Kidney glomerular epithelial cell (primary cell): ENCODE measurements at places on chromosomes 6 and 20.

DNA sequence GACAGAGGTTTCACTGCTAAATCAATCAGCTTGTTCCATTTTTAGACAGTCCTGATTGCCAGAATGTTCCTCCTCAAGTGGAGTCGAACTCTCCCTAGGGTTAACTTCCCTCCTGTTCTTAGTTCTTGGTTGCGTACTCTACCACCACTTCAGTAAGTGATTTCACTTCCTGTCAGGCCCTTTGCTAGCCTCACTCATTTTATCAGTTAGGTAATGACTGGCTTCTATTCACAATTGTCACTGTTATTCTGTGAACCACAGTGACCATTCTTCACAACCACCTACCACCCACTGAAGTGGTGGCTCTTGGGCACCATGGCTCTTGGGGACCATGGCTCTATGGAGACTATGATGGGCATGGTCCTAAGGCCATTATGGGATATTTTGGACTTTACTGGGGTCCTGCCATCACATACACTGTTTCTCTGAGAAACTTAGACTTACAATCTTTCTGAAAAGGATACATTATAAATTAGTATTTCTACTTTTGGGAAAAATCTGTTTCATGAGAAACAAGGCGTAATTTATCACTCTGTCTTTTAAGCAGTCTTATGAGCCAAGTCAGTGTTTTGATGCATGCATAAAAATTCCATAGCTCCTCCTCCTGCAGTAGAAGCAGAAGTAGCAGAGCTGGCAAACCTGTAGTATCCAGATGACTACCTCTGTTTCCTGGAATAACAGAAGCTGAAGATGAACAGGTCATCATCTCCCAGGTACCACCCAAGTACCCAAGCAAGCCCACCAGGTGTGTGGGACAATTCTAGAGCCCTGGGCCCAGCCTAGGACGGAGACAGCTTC is 66.3 kb downstream of the ATXN1 start:
- DNase-seq, result no peak

DNA sequence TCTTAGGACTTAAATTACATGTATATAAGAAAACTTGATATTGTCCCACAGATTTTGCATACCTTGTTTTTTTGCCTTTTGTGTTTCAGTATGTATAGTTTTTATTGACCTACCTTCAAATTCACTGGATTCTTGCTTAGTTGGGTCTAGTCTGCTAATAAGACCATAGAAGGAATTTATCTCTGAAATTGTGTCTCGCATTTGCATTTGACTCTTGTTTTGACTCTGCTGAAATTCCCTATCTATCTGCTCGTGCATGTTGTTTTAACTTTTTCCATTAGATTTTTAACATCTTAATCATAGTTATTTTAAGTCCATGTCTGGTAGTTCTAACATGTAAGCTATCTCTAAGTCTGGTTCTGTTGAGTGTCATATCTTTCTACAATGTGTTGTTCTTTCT is 163.9 kb downstream of the SCP2D1 start:
- no peak for DNase-seq

DNA sequence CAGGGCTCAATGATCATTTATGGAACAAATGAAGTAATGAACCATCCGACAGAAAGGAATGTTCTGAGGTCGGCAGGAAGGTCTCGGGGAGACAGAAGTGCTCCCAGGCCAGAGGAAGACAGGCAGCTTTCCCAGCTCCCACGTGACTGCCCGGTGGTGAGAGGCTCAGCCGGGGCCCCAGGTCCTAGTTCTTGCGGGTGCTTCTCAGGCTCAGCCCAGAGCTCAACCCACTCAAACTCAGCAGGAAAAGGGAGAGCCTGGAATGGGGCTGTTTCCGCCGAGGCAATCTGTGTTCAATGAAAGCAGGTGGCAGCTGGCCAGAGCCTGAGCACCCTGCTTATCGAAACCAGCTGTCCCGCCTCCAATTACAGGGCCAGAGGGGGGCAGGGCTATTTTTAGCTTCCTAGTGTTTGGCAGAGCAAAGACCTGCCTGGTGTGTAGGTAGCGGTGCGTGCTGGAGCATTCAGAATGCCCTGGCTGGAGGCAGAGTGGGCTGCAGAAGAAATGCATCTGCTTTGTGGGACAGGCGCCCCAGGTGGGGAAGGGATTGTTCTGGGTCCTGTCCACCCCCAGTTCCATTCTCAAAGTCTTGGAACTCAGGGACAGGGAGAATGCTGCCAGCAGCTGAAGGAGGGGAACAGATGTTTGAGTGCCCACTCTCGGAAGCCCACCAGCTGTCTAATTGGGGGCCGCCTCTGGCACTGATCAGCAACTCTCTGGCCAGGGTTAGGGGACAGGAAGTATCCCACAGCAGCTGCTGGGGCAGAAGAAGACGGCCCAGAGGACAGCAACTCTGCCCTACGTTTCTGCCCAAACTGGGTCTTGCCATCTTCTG is 145.1 kb downstream of the PREX1 start:
- DNase-seq, result no peak

DNA sequence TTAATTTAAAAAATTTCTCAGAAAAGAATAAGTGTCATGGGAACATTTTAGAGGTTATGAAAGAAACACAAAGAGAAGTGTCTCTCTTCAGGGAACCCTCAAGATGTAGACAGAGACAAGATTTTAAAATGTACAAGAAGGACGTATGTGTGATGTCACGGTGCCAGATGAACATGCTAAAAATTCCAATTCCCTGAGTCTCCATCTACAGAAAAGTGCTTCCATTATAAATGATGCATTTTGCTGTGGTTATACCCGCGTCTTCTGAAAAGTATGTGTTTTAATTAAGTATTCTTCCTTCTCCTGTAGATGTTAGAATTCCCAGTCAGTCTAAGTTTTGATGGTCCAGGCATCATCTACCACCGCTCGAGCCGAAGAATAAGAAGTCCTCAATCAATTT is 489.1 kb downstream of the PREX1 start:
- no peak for DNase-seq

- no peak for DNase-seq
These were observed 22.0 kb upstream of the SNRNP48 start for GRCh38 chr6:7568021-7568420.

DNA sequence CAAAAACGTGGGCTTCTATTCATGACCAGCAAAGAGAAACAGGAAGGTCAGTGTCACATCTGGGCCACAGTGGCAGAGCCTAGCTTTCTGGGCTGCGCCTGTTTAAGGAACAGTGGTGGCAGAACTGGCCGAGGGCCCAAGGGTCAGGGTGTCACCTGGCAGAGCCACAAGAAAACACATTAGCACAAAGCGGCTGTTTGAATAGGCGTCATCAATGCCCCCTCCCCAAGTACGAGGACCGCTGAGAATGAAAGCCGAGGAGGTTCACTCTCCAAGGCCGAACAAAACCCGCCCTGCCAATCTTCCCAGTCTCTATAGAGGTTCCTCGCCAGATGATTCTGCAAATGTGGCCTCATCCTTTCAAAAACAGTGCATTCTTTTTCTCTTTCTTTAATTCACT is 125.2 kb upstream of the TRAF3IP2 start:
- DNase-seq, result no peak
